ENCODE measurements at places on chromosomes 2 and 18. TPM values are rescaled to one million over a fixed set of nuclear protein-coding genes. Genes with fewer than 3 reads are reported as not detected.

The CSRNP3 gene
- 0.46 TPM for total RNA-seq

The DYNC2LI1 gene
- 16.8 TPM for total RNA-seq

DNA sequence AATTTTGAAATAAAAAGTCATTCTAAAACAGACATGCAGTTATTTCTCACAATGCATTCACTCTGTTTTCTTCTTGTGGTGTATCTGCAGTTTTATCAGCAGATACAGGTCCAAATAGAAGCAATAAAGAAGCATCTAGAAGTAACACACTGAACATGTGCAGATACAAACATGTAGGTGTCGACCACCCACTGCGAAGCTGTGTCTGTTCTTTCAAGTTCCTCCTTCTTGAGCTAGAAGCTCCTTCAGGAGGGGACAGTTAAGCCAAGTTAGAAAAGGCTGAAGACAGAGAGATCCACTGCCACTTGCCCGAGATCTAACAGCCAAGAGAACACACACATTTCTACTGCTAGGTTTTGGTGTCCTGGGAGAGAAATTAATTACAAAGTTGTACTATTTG, 30.1 kb downstream of the WDFY1 start:
- no peak for DNase-seq

DNA sequence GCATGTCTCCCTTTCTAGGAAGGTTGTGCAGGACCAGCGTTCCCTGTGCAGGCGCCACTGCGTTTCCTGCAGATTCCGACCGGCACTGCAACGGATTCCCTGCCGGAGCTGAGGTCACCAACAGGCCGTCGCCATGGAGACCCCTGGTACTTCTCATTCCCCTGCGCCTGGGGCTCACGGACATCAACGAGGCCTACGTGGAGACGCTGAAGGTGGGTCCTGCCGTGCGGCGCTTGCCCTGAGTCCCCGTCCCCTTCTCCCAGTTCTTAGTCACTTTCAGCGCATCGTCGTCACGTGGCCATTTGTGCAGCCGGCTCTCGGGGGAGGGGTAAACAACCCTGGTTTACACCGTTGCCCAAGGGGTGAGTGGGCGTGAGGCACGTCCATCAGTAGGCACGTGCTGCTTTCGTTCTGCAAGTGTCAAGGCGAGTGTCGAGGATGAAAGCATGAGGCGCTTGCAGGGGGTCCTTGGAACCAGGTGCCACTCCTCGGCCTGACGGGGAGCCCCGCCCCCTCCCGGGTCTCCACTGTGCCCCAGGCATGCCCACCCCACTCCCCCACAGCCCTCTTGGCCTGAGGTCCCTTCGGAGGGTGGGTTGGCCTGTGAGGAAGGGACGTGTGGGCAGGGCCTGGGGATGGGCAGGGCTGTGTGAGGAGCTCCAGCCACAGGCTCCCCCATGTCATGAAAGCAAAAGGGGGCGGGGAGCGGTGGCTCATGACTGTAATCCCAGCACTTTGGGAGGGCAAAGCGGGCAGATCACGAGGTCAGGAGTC, 19.8 kb downstream of the DTYMK start:
- peak; percentile 57 for DNase-seq

DNA sequence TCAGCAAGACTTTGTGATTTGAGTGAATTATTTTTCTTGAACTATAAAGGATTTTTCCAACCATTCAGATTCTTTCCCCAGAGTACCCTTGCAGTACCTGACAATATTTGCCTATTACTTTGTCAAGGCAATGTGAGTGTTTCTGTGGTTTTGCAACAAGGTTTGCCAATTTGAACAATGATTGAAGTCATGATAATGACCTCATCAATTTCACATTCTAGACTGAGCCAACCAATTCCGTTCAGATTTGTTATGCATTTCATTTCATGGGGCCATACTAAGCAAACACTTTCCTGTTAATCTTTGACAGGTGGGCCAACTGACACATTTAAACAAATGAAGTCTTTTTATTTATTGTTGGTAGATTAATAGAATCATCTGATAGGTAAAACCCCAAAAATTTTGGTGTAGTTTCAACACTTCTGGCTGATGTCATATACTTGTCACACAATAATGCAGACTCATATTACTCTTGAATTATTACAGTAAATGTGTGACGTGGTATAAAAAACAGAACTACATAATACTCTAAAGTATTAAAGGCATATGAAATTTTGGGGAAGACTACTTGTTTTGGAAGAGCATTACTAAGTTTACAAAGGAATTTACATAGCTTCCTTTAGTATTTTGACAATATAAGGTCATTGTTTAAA, 526.4 kb downstream of the DPP10 start:
- DNase-seq, result no peak

- DNase-seq, result no peak
These were observed 346.5 kb downstream of the TGIF1 start for GRCh38 chr18:3796434-3796833.

DNA sequence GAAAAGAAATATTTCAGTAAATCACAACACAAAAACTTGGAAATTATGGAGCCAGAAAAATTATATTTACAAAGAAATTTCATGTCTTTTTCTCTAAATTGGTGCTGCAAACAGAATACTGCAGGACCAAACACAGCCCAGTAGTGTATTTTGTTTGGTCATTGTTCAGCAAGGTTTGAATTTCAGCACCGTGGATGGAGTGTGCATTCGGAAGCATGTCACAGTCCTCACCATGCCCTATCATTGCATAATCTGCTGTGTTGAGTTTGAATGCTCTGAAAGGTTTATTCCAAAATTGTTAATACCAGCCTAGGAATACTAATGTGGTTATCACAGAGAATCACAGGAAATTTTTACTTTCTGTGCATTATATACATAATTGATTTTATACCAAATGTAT, 296.7 kb downstream of the METTL4 start:
- DNase-seq, result no peak

All from upper lobe of left lung (tissue), 6 donors.